Psoas muscle (tissue), 8 donors: ENCODE measurements at places on chromosomes 5 and 9. TPM values are rescaled to one million over a fixed set of nuclear protein-coding genes. Genes with fewer than 3 reads are reported as not detected.

DNA sequence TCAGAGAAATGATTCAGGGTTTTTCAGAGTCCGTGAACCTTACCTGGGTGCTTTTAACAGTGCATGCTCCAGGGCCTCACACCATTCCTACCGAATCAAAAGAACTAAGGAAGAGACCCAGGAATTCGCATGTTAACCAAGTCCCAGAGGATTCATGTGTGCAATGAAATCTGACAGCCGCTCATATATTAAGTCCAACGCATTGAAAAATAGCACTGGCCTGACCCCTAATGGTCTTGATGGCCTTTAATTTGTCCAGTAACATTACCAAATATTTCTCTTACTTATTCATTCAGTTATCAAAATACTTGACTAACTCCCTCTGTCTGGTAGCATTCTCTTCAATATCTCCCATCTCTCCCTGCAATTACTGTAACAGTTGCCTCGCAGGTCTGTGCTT lies 55.0 kb upstream of the MARCHF11 start:
- DNase-seq, result no peak

Gene SNCAIP
- 0.18 TPM for polyA plus RNA-seq

DNA sequence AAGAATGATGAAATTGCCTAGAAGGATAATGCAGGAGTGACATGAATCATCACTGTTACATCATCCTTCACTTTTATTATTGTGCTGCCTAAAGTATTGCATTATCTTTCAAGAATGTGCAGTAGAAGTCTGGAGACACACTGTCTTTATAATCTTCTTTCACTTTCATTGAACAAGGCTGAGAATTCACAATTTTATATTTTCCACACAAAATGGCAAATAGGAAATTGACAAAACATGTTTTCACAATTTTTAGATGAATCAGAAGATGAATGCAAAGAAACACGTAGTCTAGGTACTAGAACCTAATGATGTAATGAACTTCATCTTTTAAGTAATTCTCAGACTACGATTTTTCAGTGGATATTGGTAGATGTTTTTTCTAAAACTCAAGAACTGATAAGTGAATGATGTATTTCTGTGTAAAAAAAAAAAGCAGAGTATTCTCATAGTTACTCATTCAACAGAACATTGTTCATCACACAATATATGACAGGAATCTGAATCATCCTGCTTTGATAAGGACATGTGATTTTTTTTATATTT lies 131.5 kb upstream of the GRHPR start:
- no peak for DNase-seq

- DNase-seq, result peak; percentile 40
Observed at GRCh38 chr5:172683645-172684471, 42.8 kb downstream of the NEURL1B start.

GRCh38 chr9:18499980-18500379 lies 26.0 kb downstream of the ADAMTSL1 start:
- no peak for DNase-seq

Gene FRRS1L
- 0.01 TPM for polyA plus RNA-seq

DNA sequence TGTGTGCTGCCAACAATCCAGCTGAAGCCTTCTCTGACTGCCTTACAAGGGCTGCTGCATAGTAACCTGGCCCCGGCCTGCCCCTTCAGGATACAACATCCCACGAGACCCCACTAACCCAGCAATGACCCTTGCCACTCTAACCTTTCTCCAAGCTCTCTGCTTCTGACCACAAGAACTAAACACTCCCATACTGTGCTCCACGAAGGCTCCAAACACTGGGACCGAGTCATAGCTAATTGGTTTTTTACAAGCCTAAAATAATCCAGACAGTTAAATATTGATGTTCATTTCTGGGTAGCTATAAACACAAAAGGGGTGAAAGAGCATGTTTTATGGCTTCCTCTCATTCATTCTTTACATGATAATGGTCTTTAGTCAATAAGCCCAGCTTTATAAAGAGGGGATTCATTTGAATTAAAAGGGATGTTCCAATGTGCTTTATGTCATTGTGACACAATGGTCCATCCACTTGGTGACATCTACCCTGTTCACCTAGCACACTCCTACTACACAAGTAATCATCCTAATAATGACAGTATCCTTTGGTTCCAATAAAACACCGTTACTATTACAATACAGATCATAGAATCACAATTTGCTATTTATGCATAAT lies 16.2 kb upstream of the TLE4 start:
- no peak for DNase-seq

DNA sequence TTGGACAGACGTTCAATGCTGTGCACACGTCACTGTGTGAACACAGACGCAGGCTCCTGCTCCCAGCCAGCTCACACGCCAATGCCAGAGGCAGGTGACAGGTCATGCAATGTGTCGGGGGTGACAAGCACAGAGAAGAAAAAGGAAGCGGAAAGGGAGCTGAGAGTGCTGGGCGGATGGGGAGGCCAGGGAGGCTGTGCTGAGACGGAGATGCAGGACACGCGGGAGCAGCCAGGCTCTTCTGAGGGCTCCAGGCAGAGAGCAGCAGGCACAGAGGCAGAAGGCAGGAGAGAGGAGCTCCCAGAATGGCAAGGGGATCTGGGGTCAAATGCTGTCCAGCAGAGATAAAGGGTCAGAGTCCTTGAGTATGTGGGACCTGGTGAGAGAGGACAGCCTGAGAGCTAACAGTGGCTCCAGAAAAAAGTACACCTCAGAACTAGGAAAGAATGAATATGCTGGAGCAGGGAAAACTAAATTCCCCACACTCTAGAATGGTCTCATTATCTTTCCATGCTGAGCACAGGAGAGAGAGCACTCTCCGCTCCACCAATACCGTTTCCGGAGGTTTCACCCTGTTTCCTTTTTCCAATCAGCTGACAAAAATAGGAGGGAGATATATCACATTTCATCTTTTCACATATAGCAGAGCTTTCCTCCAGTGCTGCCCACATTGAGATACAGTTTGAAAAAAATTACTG lies 32.8 kb upstream of the NSMF start:
- DNase-seq, result no peak

DNA sequence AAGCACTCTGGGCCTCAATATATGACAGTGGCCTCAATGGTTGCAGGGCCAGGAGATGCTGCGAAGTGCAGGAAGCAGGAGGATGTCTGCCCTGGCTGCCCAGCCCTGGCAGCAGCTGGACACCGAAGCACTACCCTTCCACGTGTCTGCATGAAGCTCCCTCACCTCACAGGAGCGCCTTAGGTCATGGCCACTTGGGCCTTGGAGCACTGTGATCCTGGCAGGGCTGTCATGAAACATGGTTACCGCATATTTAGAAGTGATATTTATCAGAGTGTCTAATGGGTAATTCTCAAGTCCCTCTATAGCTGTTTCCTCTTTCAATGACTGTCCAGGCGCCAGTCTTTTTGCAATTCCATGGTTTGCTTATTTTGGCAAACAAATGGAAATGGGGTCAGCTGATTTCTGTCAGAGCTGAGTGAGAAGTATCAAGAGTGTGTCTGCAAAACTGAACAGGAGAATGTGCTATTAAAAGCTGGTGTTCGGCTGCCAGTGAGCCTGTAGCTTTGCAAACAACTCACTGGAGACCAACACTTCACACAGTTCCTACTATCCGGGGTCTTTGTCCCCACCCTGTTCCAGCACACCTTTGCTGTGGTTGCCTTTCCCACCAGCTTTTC lies 285.9 kb downstream of the KIF4B start:
- DNase-seq, result no peak

GRCh38 chr5:136018814-136019783 lies 9.7 kb upstream of the TGFBI start:
- DNase-seq, result no peak

DNA sequence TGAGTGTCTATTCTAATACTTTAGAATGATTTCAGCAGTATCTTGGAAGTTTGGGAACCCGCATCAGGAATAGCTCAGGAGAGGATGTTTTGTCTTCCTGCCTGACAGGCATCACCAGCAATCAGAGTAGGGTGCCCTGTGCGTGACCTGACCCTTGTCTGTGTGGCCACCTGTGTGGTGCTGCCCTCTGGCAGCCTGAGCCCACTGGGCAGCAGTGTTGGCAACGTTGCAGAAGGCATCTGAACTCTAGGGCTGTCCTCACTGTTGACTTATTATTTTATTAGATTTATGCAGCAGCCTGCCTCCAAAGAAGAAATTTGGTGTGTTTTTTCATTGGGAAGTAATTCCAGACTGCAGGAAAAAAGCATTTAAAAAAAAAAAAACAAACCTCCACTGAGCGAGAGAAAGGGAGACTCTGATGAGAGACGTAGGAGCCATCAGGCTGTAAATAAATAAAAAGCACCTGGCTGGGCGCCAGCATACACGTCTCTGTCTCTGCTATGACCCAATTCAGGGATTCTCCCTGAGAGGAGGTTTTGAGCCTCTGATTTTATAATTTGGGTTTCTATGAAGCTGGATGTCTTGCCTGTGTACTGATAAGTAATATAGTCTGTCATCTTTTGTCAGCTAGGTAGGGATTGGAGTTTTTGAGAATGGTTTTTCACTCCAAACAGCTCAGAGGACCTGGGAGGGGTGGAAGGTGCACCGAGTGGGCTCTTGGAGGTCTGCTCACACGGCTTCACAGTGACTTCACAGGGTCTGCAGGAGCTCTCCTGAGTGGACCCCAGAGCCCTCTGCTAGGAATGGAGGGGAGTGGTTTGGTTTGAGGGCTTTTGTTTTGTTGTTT lies 49.0 kb downstream of the FAM78A start:
- peak; percentile 27 for DNase-seq

DNA sequence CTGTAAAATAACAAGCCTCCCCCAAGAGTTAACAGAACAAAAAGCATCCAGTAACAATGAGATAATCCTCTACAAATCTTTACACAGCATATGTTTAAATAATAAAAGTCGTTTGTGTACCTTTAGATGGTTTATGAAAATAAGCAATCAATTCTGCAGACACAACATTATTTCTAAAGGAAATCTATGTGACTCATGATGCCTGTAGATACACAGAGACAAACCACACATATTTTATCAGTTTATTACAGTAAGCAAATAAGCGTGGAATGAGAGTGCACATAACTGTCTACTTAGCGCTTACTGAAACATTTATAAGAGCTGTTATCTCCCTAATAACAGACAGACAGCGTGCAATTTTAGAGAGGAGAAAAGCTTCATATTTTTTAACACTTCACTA lies 243.6 kb downstream of the AP3B1 start:
- no peak for DNase-seq

Gene PCDHAC1
- not detected for polyA plus RNA-seq

Gene TMEFF1
- polyA plus RNA-seq, result 0.07 TPM

DNA sequence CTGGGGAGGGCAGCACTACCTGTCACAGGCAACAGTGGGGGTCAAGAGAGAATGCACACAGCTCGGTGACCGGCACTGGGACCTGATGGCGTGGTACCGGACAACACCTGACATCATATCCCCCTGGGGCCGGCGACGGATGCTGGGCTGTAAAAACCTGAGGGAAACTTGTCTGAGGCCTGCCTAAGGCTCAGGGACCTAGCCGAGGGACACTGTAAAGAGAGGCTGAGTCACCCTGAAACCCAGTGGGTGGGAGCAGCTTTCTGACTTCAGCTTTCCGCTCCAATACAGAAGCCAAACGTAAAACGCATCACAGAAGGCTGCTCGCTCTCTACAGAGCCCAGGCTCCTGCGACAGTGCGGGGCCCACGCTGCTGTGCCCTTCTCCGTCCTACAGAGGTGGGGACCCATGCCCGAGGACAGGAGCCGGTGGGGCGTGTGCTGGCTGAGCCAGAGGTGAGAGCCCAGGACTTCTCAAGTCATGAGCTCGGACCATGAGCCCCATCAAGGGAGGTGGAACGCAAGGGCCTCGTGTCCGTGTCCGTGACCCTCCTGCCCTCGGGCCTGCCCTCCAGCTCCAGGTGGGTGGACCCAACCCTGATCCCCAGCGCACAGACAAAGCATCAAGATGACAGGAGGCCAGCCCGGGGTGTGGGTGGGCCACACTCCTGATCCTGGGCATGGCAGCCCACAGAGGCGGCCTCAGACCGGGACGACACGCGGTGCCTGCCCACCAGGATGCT lies 5.3 kb downstream of the RALGDS start:
- peak; percentile 59 for DNase-seq

Gene CKMT2
- polyA plus RNA-seq, result 1,358 TPM
